ENCODE measurements at places on chromosomes 1 and 21.

DNA sequence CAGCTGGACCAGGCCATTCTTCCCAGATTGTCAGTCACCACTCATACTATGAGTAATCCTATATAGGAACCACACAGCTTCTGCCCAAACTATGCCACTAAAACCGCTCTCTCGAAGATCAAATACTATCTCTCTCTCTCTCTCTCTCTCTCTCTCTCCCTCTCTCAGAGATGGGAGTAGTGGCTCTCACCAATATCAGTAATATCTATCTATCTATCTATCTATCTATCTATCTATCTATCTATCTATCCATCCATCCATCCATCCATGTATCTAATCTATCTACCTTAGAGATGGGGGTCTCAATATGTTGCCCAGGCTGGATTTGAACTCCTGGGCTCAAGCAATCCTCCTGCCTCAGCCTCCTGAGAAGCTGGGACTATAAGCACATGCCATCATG lies 4.7 kb upstream of the HIPK1 start:
- no peak for DNase-seq

GRCh38 chr1:245441689-245442088 lies 286.9 kb downstream of the KIF26B start:
- no peak for DNase-seq

DNA sequence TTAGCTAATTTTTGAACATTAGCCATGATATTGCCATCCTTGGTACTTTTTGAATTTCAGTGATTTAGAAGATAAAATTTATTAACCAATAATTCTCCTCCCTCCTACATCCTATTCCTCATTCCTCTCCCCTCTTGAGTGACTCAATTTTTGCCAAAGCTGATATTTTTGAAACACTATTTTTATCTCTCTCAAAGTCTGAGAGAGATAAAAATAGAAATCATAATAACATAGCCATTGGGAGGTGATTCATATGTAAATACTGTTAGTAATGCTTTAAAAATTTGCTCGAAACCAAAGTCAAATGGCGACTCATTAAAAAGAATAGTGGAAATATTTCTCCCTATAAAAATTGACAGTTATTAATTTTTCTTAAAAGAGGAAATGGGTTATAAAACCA lies 97.4 kb downstream of the PATJ start:
- no peak for DNase-seq

GRCh38 chr1:1895456-1896336 lies 4.8 kb upstream of the GNB1 start:
- no peak for DNase-seq

- DNase-seq, result peak; percentile 74
These were observed 35.8 kb downstream of the PIK3CD start for GRCh38 chr1:9687120-9687873.

DNA sequence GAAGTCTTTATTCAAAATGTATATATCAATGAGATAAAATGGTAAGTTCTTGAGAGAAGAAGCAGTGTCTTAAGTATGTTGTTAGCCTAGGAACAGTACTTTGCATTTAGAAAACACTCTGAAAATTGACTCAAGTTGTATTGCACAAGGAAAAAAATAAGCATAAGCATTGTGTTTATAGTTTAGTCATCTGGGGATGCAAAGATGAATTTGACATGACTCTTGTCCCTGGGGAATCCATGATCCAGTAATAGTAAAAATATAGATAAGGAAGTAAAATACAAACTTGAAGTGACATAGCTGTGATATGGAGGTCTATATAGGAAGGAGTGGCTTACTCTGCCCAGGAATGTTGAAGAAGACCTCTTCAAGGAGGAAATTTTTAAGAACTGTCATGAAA lies 185.0 kb upstream of the PTBP2 start:
- DNase-seq, result no peak

GRCh38 chr1:207898260-207898659 lies 12.7 kb downstream of the CD34 start:
- no peak for DNase-seq

DNA sequence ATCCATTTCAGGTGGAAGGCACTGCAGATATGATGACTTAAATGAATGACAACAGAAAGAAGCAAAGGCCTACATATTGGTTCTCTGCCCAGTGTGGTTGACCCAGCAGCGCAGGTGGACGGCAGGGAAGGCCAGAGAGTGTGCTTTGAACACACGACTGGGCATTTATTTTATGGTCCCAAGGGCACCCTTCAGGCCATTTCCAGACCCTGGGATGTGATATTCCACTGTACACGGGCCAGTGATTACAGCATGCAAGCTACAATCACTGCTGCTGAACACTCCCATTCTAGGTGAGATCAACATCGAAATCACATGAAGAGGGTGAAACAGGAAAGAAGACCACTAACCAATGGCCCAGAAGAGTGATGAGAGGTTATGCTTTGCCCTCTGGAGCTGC lies 33.8 kb downstream of the PCNX2 start:
- DNase-seq, result no peak

DNA sequence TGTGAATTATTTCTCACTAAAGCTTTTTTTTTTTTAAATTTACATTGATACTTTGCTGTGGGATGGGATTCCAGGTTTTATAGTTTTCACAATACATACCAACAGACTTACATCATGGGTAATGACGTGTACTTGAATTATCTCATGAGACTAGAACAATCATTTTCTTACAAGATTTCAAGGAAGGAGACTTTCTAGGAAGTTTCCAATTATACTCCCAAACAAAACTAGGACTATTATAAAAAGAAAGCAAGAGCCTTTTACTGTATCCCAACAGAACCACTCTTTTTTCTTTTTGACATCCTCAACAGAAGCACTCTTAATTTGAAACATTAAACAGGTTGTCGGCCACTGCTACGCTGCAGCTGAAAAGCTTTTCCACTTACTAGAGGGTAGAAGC lies 48.7 kb downstream of the TESK2 start:
- DNase-seq, result no peak

DNA sequence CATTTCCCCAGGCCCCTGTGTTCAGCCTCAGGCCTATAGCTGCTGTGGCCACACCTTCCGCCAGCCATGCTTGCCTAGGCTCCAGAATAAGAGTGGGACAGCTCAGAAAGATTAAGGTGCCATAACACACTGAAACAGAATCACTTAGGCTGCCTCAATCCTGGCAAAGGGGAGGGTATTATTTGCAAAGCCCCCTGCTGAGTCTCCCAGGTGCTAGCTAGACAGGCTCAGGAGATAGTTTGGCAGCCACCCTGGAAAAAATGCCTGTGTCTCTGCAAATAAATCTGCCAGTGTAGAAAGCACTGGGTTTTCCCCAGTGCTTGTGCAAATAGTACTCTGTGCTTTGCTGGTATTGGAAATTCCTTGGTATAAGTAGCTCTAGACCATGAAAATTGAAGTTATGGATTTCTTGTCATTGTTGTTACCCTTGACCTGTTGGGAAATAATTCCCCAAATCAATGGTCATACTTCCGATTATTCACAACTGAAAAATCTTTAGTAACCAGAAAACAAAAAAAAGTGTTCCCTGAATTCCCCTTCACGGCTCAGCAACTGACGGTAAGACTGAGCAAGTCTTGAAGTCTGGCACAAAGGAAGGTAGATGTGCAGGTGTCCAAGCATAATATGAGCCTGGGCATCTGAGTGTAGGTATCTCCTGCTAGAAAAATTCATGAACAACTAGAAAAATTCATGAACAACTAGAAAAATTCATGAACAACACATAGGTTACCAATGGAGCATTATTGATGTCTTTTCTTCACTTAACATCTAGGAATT lies 56.9 kb downstream of the PROX1 start:
- no peak for DNase-seq

- DNase-seq, result peak; percentile 38
These were observed 2.7 kb downstream of the MOB3C start for GRCh38 chr1:46613661-46614603.

- DNase-seq, result no peak
These were observed 2.2 kb downstream of the S100A13 start for GRCh38 chr1:153624965-153625611.

GRCh38 chr1:23116921-23117699 lies 51.5 kb downstream of the LUZP1 start:
- DNase-seq, result no peak

- peak; percentile 71 for DNase-seq
These were observed 648 bp downstream of the ATP1A1 start for GRCh38 chr1:116373431-116374352.

DNA sequence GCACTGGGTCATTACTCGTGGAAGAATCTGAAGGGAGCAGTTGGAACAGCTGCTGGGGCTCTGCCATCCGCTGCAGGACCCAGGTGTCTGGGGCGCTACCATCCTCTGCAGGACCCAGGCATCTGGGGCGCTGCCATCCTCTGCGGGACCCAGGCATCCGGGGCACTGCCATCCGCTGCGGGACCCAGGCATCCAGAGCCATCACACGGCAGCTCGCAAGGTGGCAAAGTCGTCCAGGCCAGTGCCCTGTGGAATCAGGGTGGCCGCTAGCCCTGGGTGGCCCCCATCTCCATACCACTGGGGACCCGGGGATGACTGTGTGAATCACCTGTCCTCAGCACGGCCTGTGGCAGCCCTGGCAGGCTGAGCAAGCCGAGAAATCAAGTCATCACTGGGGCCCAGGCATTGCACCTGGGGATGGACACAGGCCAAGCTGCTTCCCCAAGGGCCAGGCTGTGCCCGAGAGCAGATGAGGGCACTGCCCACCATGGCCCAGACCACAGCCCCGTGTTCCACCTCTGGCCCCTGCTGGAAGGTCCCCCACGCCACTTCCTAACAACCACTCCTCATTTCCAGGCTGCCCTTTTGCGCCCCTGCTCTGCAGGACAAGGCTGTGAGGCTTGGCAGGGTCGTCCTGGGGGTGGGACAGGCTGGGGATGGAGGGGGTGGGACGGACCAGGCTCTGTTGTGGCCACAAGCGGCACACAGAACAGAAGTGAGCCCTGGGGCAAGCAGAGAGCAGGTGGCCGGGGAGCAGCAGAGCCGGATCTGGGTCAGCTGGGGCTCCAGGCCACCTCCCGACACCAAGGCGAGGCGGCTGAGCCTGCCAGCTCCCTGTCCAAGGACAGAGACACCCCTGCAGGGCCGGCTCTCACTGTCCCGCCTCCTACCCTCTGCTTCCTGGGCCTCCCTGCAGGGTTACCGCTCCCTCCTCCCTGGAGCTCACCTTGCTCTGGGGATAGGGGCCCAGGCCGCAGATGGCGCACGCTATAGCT lies 12.7 kb downstream of the GABRD start:
- DNase-seq, result no peak

DNA sequence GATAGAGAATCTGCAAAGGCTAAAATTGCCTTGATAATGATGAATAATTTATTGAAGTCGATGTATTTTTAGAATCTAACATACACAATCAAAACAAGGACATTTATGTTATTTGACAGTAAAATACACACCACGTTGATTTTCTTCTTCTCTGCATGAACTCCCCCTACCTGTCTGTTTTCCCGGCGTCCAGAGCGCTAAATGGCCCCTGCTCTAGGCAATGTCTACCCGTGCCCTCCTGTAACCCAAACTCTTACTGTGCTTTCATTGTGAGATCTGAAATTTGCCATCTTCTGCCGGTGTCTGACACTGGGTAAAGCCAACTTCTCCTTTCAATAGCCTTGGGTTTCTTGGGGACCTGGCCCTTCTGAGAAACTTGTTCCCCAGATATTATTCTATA lies 6.7 kb upstream of the OR11L1 start:
- DNase-seq, result no peak

DNA sequence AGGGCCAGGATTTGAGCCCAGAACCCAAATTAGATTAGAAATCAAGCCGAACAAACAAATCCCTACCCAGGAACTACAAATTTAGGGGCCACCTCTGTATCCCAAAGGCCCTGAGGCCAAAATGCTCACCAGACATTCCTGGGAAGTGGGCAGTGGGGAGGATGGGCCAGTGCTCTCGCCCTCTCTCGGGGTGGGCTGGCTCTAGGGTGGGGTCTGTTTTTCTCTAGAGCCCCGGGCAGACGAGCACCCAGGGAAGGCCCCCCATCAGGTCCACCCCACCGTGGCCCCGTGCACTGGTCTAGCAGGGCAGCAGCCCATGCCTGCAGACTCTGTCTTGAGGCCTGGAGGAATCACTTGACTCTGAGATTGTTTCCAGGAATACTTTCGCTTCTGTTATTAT lies 252.0 kb downstream of the RRAGC start:
- DNase-seq, result no peak

DNA sequence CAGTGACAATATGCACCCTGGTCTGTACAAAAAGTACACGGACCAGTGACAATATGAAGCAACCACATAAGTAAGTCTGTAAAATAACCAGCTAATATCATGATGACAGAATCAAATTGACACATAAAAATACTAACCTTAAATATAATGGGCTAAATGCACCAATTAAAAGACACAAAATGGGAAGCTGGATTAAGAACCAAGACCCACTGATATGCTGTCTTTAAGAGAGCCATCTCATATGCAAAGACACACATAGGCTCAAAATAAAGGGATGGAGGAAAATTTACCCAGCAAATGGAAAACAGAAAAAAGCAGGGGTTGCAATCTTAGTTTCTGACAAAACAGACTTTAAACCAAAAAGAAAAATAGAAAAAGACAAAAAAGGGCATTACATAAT lies 70.4 kb upstream of the VCAM1 start:
- no peak for DNase-seq

GRCh38 chr1:28112388-28113241 lies 24.2 kb upstream of the EYA3 start:
- peak; percentile 35 for DNase-seq

DNA sequence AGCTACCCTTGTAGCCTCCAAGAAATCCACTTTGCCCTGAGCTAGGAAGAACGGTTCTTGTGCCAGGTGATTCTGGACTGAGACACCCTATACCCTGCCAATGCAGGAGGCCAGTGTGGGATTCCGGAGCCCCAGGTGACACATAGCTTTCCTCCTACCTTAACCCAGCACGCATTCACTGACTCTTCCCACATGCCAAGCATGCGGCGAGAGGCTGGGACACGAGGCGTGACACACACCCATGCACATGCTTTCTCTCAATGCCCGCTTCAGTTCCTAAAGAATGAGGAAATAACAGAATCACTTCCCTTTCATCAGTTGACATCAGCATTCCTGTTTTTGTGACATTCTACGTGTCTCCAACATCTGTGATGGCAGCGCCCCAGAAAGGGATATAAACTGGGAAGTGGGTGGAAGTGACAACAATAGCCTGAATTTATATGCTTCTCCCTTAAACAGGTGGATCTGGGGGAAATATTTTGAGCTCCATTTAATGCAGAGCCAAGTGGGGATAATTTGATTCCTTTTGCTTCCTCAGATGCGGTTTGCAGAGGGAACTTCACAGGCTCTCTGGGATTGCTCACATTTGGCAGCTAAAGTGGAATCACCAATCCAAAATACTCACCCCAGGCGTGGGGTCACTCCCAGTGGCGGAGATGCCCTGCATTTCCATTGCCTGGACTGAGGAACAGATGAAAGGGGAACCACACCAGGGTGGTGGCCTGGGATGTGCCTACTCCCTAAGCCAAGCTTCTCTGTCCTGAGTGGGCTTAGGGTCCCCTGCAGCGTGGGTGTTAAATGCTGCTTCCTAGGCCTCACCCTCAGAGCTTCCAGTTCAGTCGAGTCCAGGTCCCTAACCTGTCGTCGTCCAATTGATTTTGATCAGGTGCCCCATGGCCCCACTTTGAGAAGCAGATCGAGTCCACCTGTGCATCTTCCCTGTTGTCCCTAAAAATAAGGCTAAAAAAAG lies 445.1 kb downstream of the SIPA1L2 start:
- no peak for DNase-seq

Data from activated CD4-positive, alpha-beta T cell treated with anti-CD3 and anti-CD28 coated beads, Interleukin-10, Interleukin-2, amounts not matched to agents 100 ng/mL and 50 ng/mL, durations not matched to agents 16 hours and 8 hours (primary cell).